ENCODE measurements at places on chromosomes 16 and 17. TPM values are rescaled to one million over a fixed set of nuclear protein-coding genes. Genes with fewer than 3 reads are reported as not detected.
A peak's percentile ranks its signal among the peaks of the same experiment; 100 is the strongest.

The FMNL1 gene
- 24.2 TPM for total RNA-seq

The ADAD2 gene
- not detected for total RNA-seq

The SLFN5 gene
- 16.8 TPM for total RNA-seq

The COL1A1 gene
- total RNA-seq: 10.1 TPM

The MYO15A gene
- 4.0 TPM for total RNA-seq

DNA sequence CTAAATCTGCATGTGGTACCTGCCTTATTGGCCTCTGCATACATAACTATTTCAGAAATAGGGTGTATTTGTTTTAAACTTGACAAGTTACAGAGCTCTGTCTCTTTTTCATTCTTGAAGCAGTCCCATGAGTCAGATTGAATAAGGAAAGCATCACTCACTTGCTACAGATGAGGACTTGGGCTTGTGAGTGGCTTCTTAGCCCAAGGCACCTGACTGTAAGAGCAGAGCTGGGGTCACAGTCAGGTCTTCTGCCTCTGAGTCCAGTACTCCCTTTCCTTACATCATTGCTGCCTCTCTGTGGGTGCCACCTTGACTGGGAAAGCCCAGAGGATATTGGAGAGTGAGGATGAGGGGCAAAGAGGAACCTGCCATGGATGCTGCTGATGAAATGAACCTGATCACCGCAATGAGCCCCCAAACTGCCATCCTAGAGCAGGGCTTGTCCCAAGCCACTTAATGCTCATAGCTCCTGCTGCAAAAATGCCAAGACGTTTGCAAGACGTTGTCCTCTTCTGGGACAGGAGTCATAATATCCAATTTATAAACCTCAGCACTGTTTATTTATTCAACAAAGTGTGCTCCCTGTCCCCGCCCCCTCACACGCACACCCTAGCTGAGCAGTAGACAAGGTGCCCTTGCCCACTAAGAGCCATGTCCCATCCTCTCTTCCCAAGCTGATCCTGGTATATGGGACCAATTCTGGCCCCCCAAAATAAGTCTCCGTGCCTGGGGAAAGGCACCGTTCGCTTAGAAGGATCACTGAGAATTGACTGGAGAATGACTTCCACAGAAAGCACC lies 74.1 kb downstream of the CCDC182 start:
- no peak for DNase-seq
- H3K4me3 ChIP-seq: no peak overlapping the region
- peaks cover 4% of the 10 kb centered on the region for H3K27me3 ChIP-seq
- H3K36me3 ChIP-seq: no peaks in the 10 kb centered on the region
- no peak overlapping the region for H3K27ac ChIP-seq

DNA sequence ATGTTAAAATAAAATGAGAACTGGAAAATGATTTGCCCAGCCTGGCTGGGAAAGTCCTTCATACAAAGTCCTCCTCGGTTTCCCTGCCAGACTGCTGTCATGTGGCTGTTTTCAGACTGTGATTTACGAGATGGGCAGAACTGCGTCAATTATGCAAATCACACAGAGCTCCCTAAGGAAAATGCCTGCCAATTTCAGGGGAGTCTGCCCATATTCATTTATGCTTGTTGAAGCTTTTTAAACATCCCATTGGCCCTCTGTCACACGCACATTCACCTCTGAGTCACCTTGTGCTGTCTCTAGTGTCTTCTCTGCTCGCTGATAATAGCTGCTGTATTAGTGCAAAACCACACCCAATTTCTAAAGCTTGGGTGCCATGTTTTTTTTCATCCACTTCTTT lies 81.7 kb upstream of the FAM20A start:
- DNase-seq: no peak
- no peaks in the 10 kb centered on the region for H3K36me3 ChIP-seq
- no peaks in the 10 kb centered on the region for H3K27me3 ChIP-seq
- no peak overlapping the region for H3K27ac ChIP-seq
- peaks cover 3% of the 10 kb centered on the region for H3K4me1 ChIP-seq

GRCh38 chr16:26276289-26276688 lies 584.5 kb downstream of the HS3ST4 start:
- H3K36me3 ChIP-seq: no peaks in the 10 kb centered on the region
- no peaks in the 10 kb centered on the region for H3K4me1 ChIP-seq
- H3K27me3 ChIP-seq: no peaks in the 10 kb centered on the region
- no peak overlapping the region for H3K27ac ChIP-seq

DNA sequence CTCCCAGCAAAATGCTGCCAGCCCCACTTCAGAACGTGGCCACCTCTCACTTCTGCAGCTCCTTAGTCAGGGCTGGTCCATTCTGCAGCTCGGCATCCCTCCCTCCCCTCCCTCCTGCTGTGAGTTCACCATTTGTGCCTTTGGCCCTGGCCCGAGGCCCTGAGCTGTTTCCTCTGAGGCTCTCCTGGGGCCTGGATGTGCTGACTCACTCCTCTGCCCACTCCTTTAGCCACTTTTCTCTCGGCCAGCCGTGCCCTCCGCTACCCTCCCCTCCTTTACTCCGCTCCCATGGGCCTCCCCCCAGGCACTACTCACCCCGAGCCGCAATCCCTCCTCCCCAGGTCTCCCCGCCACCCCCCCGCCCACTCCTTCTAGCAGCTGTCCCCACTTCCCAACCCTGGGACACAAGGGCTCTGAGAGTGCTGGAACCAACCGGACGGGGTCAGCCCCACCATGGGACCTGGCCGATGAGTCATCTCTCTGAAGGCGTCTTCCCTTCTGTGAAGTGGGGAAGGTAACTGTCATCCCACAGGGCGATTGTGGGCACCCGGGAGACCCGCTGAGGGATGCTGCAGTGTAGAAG lies 11.5 kb downstream of the KCNG4 start:
- DNase-seq: peak; percentile 78
- peaks cover 2% of the 10 kb centered on the region for H3K27me3 ChIP-seq
- H3K36me3 ChIP-seq: peaks cover 4% of the 10 kb centered on the region

GRCh38 chr17:42682722-42683403 lies 532 bp downstream of the CNTNAP1 start:
- peak overlapping the region; percentile 84 for H3K27ac ChIP-seq
- H3K4me3 ChIP-seq: peak overlapping the region; percentile 89
- H3K4me1 ChIP-seq: peaks cover 28% of the 10 kb centered on the region

DNA sequence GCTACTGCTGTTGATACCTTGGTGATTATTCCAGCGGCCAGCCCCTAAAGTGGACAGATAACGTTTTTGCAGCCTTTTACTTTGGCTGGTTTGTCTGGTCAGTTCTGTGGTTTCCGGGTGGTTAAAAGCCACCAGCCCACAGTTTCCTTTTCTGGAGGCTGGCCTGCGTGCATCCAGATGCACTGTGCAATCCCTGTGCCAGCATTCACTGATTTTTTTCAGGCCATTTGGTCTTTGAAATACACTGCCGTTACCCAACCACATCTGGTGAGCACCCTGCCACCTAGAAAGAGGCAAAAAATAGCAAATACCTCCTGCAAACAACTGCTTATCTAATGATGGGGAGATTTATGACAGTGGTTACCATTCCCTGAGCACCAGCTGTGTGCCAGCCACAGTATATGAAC lies 797 bp downstream of the NUDT7 start:
- peaks cover 3% of the 10 kb centered on the region for H3K27me3 ChIP-seq
- H3K27ac ChIP-seq: peak overlapping the region; percentile 70
- H3K4me3 ChIP-seq: peak overlapping the region; percentile 81
- no peaks in the 10 kb centered on the region for H3K36me3 ChIP-seq

DNA sequence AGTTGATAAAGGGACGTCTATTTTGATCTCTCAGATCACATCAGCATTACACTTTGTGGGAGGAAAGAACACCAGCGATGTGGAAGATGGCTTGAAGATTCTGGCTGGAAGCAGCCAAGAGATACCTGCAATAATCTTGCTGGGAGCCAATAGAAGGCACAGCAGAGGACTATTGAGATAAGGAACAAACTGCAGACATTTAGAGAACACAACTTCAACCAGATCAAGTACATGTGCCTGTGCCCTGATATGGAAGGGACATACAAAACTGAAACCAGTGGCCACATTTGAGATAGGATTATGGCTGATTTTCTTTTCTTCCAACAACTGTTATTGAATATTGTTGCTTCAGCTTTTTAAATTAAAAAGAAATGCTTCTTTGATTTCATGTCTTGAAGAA lies 18.6 kb upstream of the PSMD7 start:
- H3K36me3 ChIP-seq: peaks cover 5% of the 10 kb centered on the region
- DNase-seq: no peak
- no peak overlapping the region for H3K27ac ChIP-seq
- no peak overlapping the region for H3K4me3 ChIP-seq

- peaks cover 3% of the 10 kb centered on the region for H3K4me1 ChIP-seq
- H3K27ac ChIP-seq: no peak overlapping the region
- no peaks in the 10 kb centered on the region for H3K36me3 ChIP-seq
- no peak for DNase-seq
Measured at GRCh38 chr16:47967374-47967773, 188.4 kb downstream of the ABCC12 start.

GRCh38 chr17:61943117-61943516 lies 15.3 kb upstream of the INTS2 start:
- H3K4me1 ChIP-seq: no peaks in the 10 kb centered on the region
- H3K4me3 ChIP-seq: no peak overlapping the region
- no peaks in the 10 kb centered on the region for H3K36me3 ChIP-seq
- no peaks in the 10 kb centered on the region for H3K27me3 ChIP-seq
- H3K27ac ChIP-seq: no peak overlapping the region

DNA sequence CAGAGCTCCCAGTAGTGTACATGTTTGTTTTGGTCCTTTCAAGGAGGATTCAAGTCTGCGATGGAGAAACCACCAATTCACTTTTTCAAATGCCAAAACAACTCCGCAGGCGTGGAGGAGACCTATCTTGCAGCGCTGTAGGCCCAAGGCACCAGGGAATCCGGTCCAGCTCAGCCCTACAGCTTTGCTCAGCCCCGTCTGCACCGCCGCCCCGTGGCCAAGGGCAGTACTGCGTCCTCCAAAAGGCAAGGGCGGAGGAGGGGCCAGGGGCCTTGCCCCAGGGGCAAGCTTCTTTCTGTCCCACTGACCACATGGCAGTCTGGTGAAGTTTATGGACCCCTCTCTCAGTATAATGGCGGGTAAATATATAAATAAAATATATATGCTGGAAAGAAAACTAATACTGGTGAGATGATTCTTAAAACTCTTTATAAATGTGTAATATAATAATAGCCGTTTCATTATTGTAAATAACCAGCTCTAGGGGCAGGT lies 709 bp upstream of the CD300LG start:
- no peaks in the 10 kb centered on the region for H3K36me3 ChIP-seq
- H3K27ac ChIP-seq: no peak overlapping the region
- H3K4me3 ChIP-seq: no peak overlapping the region
- H3K27me3 ChIP-seq: peaks cover 3% of the 10 kb centered on the region

DNA sequence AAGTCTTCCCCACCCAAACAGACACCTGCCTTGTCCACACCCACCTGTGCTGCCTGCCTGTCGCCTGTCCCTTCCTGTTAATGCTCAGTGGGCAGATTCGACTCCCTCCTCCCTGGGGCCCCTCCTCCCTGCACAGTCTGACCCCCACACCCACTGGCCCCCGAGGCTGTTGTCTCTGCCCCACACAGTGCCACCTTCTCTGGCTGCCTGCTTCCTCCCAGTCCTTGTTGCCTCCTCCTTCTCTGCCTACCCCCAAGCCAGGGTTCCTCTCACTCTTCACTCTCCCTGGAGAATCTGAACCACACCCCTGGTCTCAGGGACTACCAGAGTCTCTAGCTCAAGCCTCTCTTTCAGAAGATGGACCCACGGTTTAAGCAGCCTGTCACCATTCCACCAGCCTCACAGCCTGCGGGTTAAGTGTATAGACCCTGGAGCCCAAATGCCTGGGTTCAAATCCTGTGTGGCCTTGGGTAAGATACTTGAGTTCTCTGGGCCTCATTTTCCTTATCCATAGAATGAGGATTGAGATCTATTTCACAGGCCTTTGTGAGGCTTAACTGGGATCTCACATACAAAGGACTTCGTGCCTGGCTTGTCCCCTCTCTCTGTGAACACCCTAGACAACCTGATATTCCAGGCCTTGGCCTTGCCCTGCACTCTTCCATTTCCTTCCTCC lies 3.8 kb upstream of the ARHGAP23 start:
- no peak for DNase-seq
- no peak overlapping the region for H3K27ac ChIP-seq
- no peak overlapping the region for H3K4me3 ChIP-seq
- H3K27me3 ChIP-seq: peaks cover 21% of the 10 kb centered on the region
- peaks cover 10% of the 10 kb centered on the region for H3K4me1 ChIP-seq
- no peaks in the 10 kb centered on the region for H3K36me3 ChIP-seq

DNA sequence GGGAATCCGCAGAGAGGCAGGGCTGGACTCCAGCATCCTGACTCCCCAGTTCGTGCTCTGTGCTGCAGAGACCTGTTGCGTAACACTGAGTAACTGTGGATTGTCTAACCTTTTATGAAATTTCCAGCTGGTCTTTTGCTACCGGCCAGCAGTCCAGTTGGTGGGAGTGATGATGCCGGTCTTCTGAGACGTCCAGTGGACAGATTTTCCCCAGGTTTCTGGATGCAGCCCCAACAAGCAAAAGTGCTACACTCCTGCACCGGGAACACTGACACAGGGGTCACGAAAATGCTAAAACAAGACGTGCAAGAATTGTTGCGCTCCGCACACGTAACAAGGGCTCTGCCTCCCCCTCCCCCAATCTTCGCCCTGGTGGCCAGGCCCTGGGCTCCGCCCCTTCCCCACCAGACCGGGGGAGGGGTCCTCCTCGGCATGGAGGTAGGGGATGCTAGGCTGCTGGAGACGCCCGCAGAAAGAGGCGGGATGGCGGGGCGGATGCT lies 701 bp upstream of the MRC2 start:
- peaks cover 12% of the 10 kb centered on the region for H3K27me3 ChIP-seq
- peak overlapping the region; percentile 28 for H3K27ac ChIP-seq
- peaks cover 33% of the 10 kb centered on the region for H3K4me1 ChIP-seq
- peak; percentile 60 for DNase-seq

GRCh38 chr17:38572669-38573365 lies 32.9 kb downstream of the SRCIN1 start:
- peak overlapping the region; percentile 68 for H3K4me3 ChIP-seq
- H3K27me3 ChIP-seq: peaks cover 56% of the 10 kb centered on the region
- no peak overlapping the region for H3K27ac ChIP-seq
- DNase-seq: peak; percentile 72

DNA sequence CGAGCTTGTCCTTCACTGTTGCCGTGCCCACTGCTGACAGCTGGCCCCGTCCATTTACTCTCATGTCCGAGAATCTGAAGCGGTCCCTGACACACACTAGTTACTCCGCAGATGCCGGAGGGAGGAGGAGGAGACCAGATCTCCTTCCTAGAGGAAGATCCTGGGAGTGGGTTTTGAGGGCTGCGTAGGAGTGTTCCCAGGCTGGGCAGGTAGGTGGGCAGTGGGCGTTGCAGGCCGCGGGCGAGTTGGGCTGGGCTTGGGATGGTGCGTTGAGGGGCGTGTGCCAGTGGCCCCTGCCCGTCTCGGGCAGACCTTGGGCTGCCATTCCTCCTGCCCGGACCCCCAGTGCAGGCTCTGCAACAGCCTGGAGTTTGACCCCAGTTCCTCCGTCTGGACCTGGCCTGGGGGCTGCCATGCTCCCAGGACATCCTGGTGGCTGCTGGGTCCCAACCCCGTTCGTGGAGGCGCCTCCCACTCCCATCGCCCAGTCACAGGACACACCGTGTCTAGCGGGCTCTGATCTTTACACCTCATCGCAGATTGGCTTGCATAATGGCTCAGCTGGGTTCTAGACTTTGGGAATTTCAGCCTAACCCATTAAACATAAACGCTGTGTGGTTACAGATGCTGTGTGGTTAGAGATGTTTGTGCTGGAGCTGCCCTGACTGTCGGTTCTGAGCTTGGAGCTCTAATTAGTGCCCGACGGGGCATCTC lies 22.8 kb downstream of the CACNA1H start:
- H3K4me3 ChIP-seq: peak overlapping the region; percentile 34
- no peak overlapping the region for H3K27ac ChIP-seq
- H3K4me1 ChIP-seq: no peaks in the 10 kb centered on the region
- no peaks in the 10 kb centered on the region for H3K36me3 ChIP-seq

- H3K36me3 ChIP-seq: no peaks in the 10 kb centered on the region
- H3K4me3 ChIP-seq: no peak overlapping the region
- peak overlapping the region; percentile 12 for H3K27ac ChIP-seq
- no peak for DNase-seq
- H3K4me1 ChIP-seq: peaks cover 26% of the 10 kb centered on the region
- peaks cover 9% of the 10 kb centered on the region for H3K27me3 ChIP-seq
Measured at GRCh38 chr17:78882540-78883088, 20.4 kb downstream of the CEP295NL start.

Measured in glutamatergic neuron (in vitro differentiated cells).